ENCODE measurements at places on chromosomes 12 and 14.
A peak's percentile ranks its signal among the peaks of the same experiment; 100 is the strongest.

DNA sequence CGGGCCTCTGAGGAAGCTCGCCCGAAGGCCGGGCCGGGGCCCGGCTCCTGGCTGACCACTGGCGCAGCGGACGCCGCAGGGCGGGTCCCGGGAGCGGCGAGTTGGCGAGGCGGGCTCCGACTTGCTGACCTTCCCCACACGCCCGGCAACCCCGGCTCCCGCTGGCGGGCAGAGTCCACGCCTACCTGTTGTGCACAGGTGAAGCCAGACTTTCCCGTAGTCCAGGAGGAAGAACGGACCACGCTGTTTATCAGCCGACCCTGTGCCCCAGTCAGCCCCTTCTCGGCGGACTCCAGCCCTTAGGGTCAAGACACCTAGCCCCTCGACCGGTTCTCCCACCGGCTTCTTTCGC lies 407 bp downstream of the HEATR5A start:
- DNase-seq = peak; percentile 12

DNA sequence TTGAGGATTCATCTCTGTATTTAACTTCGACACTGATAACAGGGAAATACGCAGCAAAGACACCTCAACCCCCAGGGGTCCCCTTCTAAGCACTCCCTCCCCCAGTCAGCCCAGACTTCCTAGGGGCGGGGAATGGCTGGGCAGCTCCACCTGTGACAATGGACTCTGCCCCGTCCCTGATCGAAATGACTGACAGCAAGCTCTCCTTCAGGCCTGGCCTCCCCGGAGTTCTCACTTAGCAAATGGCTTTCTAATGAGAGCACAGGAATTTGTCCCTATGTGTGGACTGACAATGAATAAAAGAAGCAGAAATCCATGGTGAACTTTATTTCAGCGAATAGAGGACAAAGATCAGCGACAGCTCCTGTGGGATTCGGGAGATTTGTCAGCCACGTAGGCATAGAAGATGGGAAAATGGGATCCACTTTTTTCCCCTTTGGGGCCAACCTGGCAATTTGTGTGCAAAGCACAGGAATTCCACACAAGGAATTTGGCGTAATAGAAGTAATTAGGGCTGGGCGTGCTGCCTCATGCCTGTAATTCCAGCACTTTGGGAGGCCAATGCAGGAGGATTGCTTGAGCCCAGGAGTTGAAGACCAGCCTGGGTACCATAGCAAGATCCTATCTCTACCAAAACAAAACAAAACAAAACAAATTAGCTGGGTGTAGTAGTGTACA lies 63.8 kb downstream of the TNFAIP2 start:
- no peak for DNase-seq

DNA sequence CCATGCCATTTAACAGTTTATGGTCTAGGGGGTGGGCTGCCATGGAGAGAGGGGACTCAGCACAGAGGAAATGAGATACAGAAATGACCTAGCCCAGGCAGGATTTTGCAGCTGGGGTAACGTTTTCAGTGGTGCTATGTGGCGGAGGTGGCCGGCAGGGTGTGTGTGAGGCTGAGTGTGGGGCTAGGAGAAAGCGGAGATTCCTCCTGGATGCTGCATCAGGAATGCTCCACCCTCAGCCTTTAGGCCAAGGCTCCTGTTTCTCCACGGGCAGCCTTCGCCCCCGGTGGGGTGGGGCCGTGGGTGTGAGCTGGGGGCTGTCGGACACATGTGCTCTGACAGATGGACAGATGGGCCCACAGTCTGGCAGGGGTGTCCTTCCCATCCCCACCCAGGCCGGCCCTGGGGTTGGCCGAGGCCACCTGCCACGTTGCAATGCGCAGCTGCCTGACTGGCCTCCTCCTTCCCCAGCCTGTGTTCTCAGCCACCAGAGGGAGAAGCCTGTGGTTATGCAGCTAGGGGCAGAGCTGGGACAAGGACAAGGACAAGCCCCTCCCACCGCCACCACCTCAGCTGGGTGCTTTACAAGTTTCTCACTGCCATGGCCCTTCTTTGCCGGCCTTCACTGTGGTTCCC lies 44.3 kb downstream of the TEAD4 start:
- no peak for DNase-seq

DNA sequence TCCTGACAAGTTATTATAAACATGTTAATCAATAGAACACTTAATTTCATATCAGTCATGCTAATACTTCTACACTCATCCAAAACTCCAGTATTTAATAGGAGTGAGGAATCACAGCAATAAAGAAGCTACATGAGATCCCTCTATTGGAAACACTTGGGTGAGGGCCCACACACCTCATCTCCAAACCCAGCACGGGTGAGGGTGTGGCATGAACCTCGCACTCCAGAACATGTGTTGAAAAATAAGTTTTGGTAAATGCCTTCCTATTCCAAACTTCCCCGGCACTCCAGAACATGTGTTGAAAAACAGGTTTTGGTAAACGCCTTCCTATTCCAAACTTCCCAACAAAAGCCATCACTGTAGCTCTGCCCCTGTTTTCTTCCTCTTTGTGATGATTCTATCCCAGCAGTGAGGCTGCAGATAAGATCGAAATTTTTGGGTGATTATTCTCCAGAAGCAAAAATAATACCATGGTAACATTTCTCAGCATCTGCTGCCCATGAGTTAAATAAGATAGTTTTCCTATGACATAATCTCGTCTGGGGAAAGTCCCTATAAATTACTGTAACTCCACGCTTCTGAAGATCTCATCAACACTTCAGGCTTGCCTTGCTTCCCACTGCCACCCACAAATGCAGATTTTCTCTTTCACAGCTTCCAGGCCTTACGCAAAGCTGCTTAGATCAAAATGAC lies 24.4 kb upstream of the PTPRB start:
- no peak for DNase-seq

GRCh38 chr12:3988519-3989217 lies 115.5 kb upstream of the PARP11 start:
- DNase-seq = no peak

- no peak for DNase-seq
These were observed 52.0 kb downstream of the SLC38A6 start for GRCh38 chr14:61033054-61033453.

- DNase-seq = no peak
These were observed 7.6 kb downstream of the EGLN3 start for GRCh38 chr14:33943096-33943883.

- DNase-seq = no peak
These were observed 4.1 kb upstream of the RERG start for GRCh38 chr12:15225136-15225862.

DNA sequence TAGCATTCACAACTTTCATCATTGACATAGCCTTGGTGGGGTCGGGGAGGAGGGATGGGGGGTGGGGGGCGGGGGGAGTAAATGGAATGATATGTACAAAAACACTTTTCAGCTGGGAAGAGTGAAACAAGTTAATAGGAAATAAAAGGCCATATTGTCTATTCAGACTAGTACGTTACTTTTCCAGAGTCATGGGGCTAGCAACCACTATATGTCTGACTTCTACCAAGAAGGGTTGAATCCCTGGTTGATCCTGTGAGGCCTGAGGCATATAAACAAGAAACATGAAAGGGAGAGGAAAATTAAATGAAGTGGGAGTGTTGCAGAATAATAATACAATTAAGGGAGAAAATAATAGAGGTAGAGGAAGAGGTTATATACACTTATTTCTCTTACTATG lies 225.5 kb downstream of the ERC1 start:
- DNase-seq = no peak

- no peak for DNase-seq
These were observed 4.7 kb upstream of the ADSS1 start for GRCh38 chr14:104719343-104719742.

DNA sequence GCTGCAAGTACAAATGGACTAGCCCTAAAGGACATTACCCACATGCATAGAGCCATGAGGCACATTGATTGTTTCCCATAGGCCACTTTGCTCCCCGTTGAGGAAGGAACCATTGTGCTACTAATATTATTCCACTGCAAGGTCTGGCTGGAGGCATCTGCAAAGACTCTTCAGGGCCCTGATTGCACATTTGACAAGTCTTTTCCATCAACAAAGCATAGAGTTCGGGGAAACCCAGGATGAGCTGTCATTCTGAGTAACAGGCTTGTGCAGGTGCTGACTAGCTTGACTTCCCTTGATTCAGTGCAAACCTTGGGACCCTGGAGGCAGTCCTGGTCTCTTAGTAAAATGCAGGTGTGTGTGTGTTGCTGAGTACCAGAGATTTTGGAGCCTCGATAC lies 73.8 kb downstream of the SUSD6 start:
- DNase-seq = peak; percentile 18

- no peak for DNase-seq
These were observed 74.9 kb downstream of the TBK1 start for GRCh38 chr12:64526859-64527258.

GRCh38 chr12:5494343-5494742 lies 62.4 kb downstream of the NTF3 start:
- DNase-seq = no peak

DNA sequence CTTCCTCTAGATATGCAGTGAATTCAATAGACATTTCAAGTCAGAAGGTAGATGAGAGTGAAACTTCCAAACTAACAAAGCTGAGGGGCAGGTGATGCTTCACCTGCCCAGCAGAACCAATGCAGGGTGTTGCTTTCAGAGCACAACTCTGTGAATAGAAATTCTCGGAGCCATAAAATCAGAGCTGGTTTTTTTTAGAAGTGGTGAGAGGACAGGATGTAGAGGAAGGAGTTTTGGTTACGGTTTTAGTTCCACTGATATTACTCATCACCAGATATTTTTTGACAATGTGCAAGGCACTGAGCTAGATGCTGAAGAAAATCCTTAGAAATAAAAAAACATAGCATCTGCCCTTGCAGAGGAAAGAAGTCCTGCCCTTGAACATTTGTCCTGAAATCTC lies 62.2 kb downstream of the BMP4 start:
- DNase-seq = no peak

- DNase-seq = no peak
These were observed 54.3 kb downstream of the MAP3K9 start for GRCh38 chr14:70754991-70755390.

DNA sequence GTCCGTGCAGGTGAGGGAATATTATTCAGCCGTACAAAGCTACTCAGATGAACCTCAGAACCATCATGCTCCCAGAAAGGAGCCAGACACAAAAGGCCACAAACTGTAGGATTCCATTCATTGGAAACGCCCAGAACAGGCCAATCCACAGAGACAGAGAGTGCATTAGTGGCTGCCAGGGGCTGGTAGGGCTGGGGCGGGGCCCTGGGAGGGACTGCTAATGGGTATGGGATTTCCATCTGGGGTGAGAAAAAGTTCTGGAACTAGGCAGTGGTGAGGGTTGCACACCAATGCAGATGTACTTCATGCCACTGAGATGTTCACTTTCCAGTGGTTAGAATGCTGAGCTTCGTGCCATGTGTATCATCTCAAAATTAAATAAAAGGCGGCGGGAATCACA lies 101.1 kb downstream of the RFLNA start:
- DNase-seq = no peak

DNA sequence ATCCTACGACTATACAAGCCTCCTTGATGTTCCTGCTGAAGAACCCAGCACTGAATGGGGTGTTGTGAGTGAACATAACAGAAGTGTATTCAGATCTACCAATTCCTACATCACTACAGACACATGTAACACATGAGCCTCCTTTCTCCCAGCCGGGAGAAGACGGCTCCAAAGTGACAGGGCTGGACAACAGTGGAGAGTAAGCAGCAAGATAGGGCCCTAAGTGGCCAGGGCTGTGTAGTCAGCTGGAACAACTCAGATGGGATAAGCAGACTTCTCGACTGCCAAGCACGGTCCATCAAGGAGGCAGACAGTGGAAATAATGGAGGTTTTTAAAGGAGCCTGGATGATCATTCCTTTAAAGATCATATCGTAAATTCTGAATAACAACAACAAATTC lies 73.5 kb downstream of the TTC7B start:
- no peak for DNase-seq

DNA sequence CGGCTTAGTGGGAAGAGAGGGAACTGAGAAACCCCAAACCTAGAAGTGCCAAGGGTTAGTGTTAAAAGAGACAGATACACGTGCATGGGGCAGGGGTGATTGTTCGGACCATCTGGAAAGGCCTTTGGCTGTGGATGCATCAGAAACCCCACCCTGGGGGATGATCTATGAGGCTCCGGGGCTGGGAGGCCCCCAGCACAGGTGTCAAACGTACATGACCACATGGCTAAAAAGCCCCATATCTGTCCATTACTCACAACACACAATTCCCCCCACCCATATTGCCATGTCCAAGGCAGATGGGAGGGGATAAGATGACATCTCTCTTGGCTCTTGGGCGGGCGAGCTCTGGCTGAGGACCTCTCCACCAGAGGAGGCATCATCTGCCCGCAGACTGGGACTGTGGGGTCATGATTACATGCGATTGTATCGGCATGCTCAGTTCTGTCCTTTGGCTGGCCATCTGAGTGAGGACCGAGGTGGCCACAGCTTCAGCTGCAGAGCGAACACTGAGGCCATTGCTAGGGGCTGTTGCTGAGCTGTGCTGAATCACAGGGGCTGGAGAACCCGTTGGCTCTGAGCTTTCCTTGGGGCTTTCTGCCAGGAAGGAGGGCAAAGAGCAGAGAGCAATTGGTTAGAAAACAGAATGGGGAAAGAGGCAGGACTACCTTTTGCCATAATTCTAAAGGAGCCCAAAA lies 9.6 kb upstream of the NPFF start:
- DNase-seq = no peak

- DNase-seq = no peak
These were observed 37.7 kb downstream of the C12orf50 start for GRCh38 chr12:87991483-87991882.

GRCh38 chr12:111451649-111452129 lies 46.0 kb downstream of the SH2B3 start:
- DNase-seq = no peak

- DNase-seq = no peak
These were observed 298.4 kb downstream of the SYT1 start for GRCh38 chr12:79162948-79163347.

- DNase-seq = no peak
These were observed 142.9 kb upstream of the WSCD2 start for GRCh38 chr12:107986183-107986582.

DNA sequence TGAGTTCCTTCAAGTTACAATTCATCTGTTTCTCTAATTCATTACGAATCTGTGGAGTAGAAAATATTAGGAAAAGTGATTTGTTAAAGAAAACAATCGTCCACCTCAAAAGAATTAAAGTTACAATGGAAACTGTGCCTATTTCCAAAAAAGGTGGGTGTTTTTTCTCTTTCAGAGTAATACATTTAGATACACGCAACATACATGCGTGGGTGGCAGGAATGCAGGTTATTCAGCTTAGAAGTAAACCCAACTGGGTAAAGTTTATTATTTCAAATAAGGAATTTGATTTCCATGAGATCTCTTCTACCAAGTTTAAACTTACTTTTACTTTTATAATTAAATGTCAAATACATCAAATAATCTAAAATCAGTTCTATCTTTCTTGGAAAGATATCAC lies 52.2 kb downstream of the SSH1 start:
- DNase-seq = no peak

- no peak for DNase-seq
These were observed 24.5 kb downstream of the ZNF891 start for GRCh38 chr12:133105620-133106019.

GRCh38 chr14:81459912-81460311 lies 59.8 kb upstream of the STON2 start:
- DNase-seq = no peak

GRCh38 chr12:8080120-8080519 lies 2.0 kb upstream of the NECAP1 start:
- no peak for DNase-seq

- DNase-seq = no peak
These were observed 1.6 kb downstream of the RFX4 start for GRCh38 chr12:106584104-106585064.

Measured in effector CD4-positive, alpha-beta T cell (primary cell).